ENCODE measurements at places on chromosomes 5 and 9.

DNA sequence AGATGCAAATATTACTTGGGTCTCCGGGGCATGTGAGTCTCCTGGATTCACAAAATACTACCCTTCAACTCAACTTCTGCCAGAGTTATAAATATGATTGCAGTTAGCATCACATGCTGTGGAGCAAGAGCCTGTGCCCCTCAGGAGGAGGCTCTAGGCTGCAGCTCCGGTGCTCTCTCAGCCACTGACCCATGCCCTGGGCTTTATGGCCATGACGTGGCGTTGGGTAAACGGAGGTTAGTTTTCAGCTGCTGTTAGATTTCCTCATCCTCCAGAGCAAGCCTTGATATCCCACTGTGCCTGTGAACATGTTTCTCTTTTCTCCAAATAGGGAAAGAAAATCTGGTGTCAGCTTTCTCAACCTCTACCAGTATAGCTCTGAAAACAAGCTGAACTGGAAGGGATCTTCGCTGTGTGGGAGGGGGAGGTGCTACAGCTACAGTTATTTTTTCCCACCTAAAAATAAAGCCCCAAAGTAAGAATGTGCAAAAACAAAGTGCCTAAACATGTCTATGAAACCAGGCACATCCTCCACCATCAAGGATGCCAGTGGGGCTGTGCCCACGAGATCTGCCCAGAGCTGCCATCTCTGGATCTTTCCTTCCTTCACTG lies 124.4 kb upstream of the GPR151 start:
- no peak for DNase-seq

GRCh38 chr9:26954050-26954508 lies 2.1 kb upstream of the IFT74 start:
- DNase-seq: no peak

DNA sequence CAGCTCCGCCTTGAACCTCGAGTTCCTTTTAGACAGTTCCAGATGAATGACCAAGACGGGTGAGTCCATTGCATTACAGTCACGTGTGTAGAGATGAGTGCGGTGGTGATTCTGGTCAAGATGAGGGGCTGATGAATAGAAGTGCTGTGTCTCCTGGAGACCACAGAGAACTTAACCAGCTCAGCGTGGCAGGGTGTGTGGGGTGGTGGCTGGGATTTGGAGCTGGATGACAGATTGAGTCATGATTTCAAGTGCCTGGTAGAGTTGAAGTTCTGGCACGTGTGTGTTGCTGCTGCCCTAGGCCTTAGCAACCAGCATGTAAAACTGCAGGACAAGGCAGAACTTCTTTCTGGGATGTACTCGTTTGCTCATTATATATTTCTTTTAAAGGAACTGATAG lies 53.3 kb downstream of the PRRC2B start:
- DNase-seq: no peak

- no peak for DNase-seq
Measured at GRCh38 chr5:2566284-2566683, 185.2 kb downstream of the IRX2 start.

- no peak for DNase-seq
Measured at GRCh38 chr5:59816654-59817300, 76.7 kb downstream of the PDE4D start.

- DNase-seq: no peak
Measured at GRCh38 chr5:149366169-149366729, 8.4 kb downstream of the PCYOX1L start.

DNA sequence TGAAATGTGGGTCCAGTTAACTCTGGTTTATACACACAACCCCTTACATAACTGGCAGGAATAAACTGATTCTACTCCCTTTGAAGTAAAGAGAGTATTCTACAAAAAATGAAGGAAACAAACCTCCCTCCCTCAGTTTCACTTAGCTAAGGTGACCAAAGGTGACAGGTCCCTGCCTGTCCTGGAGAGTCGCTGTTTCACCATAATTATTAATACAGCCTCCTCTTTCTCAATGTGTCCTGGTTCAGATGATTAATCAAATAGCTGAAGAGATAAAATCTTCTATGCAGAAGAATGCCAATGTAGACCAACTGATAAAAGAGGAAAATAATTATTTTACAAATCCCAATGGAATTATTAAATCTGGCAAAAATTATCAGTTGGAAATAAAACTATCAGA lies 163.7 kb upstream of the GNA14 start:
- DNase-seq: no peak

DNA sequence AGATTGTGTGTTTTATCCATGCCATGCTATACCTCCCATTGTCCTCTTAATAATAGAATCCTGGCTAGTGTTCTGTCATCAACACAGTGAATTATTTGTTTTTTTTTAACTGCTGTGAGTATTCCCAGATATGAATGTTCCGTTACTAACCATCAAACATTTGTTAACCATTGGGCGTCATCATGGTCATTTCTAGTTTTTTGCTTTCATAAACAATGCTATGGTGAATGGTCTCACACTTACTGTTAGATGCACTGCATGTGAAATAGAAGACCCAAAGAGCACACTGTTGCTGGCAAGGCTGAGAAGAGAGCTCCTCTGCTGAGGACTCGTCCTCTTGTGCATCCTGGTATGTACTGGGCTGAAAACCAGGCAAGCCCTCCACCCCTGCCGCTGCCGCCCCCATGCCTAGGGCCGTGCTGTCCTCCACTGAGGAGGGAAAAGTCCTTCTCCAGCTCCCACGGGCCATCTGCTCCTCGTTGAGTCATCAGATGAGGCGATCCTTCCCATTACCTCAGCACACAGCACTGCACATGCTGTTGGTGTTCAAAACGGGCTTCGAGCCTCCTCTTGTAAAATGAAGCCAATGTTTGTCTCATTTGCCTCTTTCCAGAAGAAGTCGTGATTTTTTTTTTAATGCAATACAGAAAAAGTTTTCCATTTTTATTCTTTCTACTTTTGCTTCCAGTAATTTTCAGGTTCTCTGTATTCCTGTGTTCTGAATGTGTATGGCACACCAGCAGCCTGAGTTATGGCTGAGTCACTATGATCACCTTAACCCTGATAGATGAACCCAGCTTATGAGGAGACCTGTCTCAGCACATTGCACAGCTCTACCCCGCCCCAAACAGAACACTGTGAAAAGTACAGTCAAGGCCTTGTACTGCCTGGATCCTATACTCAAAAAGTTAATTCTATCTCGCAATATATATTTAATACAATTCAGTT lies 219.0 kb downstream of the AOPEP start:
- DNase-seq: no peak

DNA sequence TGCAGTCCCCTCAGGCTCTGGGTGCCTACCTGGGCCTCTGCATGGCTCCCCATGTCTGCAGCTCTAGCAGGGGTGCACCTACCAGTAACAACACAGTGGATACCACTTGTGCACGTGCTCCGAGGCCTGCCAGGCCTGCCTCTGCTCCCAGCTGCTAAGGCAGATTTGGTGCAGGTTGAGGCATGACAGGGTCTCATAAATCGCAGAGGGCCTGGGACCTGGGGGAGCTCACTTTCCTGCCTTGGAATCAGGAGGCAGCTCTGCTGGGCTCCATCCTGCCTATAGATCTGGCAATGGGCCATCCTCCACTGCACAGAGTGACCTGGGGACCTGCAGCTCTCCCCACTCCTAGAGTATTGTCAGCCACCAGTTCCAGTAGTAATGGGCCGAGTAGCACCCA lies 121.9 kb upstream of the CXCL14 start:
- no peak for DNase-seq

- no peak for DNase-seq
Measured at GRCh38 chr5:157066080-157066479, 7.2 kb upstream of the HAVCR1 start.

DNA sequence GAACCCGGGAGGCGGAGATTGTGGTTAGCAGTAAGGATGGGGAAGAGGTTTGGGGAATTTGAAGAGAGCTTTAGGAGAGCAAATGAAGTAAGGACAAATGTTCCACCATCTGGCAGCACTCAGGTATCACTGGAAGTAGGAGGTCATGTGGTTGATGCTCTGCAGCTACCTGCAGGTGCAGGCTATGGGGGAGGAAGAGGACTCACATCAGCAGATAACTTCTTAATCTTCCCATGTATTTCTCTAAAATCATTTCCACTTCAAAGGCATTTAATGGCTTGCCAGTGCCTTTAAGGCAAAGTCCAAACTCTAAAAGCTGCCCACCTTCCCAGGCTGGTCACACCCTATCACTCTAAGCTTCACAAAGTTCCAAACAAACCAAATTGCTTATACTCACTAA lies 8.1 kb upstream of the HAVCR1 start:
- DNase-seq: no peak

DNA sequence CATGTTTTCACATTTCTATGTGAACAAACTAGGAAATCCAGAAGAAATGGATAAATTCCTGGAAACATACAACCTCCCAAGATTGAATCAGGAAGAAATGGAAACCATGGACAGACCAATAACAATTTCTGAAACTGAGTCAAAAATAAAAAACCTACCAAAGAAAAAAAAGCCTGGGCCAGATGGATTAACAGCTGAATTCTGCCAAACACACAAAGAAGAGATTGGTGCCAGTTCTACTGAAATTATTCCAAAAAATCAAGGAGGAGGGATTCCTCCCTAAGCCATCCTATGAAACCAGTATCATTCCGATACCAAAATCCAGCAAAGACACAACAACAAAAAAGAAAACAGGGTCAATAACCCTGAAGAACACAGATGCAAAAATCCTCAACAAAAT lies 166.9 kb upstream of the FBXL7 start:
- DNase-seq: no peak

- DNase-seq: no peak
Measured at GRCh38 chr9:32177396-32177795, 207.0 kb upstream of the ACO1 start.

GRCh38 chr9:69815313-69815712 lies 5.3 kb upstream of the CFAP95 start:
- no peak for DNase-seq

- no peak for DNase-seq
Measured at GRCh38 chr5:103224894-103225246, 33.7 kb upstream of the MACIR start.

- no peak for DNase-seq
Measured at GRCh38 chr5:149412783-149413476, 33.8 kb upstream of the IL17B start.

DNA sequence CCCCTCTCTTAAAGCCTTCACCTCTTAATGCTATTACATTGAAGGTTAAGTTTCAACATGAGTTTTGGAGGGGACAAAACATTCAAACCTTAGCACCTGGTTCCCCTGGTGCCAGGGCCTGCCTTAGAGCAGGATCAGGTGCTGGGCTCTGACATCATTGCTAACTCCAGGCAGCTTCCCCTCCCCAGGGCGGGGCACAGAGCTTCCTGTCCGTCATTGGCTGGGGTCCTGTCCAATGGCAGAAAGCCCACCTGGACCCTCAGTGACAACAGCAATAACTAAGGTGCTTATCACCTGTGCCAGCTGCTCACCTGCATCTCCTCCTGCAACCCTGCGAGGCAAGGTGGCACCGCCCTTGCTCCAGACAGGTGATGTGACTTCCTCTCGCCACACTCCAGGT lies 177.4 kb downstream of the NSG2 start:
- DNase-seq: no peak

DNA sequence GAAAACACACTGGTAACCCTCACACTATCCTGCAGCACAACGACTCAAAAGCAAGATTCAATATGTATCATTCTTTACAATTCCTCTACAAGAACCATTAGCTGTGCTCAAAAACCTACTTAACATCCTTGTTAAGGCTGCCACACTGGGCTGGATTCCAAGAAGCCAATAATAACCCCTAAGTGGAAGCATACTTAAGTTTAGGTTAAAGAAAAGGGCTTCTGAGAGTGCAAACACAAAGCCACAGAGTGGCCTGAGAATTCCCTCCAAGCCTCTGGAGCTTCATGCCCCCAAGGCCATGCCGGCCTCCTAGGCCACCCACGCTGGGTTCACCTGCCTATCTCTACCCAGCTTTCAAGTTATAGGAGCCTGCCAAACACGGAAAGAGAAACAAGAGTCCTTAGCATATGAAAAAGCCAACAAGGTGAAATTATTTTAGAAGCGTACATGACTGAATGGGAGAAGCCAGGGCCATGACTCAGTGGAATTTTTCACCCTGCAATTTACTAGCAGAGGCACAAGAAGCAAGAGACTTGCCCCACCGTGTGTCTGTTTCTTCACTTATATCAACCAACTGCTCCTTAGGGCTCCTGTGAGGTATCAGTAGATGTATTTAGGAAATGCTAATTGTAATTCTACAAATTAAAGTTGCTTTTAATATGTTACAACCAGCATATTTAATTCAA lies 293.0 kb downstream of the SPOCK1 start:
- DNase-seq: no peak

DNA sequence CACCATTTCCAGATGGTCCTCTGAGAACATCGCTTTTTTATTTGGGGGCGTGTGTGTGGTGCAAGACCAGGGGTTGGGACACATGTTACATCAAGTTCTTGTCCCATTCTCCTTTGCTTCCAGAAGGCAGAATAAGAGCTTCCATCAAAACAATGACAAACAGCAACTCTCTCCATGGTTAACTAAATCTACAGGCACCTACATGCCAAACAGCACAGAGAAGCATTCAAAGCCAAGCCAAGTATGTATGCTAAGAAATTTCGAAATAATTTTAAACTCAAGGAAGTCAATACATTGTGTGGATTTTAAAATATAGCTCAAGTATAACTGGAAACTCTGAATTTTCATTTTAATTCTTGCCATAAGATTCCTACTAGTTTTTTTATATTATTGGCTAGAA lies 105.6 kb downstream of the SEC61B start:
- DNase-seq: no peak

DNA sequence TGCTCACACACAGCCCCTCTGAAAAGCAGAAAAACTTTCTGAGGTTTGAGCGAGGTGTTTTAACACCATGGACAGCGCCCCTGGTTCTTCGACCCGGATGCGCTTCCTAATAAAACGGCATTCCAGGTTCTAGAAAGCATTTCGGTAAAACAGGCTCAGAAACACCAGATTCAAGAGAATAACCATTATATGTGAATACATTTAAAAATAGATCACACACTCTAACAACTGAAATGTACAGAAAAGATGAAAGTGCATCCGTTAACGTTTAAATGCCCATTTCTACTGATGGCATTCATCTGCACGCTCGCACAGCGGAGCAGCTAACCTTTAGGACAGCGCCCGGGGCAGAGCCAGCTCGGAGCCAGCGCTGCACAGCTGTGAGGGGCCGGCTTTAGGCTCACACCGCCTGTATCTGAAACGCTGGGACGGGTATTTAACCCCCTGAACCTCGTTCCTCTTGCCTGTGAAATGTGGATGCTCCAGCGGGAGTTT lies 26.3 kb upstream of the TENT4A start:
- no peak for DNase-seq

- DNase-seq: no peak
Measured at GRCh38 chr9:35651956-35652828, 1.5 kb upstream of the SIT1 start.

DNA sequence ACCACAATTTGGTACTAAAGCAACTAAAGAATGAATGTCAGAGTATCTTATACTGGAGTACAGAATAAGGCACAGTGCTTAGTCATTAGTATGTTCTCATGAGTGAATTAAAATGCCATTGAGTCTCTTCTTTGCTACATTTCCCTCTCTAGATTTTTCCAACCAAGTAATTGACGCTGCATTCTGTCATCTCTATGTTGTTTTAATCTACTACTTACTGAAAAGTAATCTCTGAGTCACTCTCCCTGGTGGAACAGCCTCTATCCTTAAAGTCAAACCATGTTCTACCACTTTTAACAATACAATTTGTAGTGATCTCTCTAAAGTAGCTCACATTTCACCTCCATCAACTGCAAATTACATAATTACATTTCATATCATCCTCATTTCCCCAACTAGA lies 495.1 kb downstream of the CDH18 start:
- no peak for DNase-seq

Measured in T-helper 22 cell (primary cell).